Ovary (tissue), 10 donors: ENCODE measurements at places on chromosomes 1 and 21. TPM values are rescaled to one million over a fixed set of nuclear protein-coding genes. Genes with fewer than 3 reads are reported as not detected.

BLACAT1 gene
- total RNA-seq, result 1.3 TPM

NKAIN1 gene
- total RNA-seq, result 0.18 TPM

TNFRSF25 gene
- 7.7 TPM for total RNA-seq

ZNF683 gene
- total RNA-seq, result not detected

BCL2L15 gene
- total RNA-seq, result 0.88 TPM

KCNH1 gene
- 0.46 TPM for total RNA-seq

OPRD1 gene
- not detected for total RNA-seq

MX2 gene
- total RNA-seq, result 5.1 TPM

DNM3 gene
- total RNA-seq, result 3.1 TPM

TNFAIP8L2 gene
- 2.4 TPM for total RNA-seq

USP33 gene
- total RNA-seq, result 50.4 TPM

ITLN2 gene
- 2.3 TPM for total RNA-seq

MYOC gene
- total RNA-seq, result 4.0 TPM

MEX3A gene
- 9.1 TPM for total RNA-seq
